ENCODE measurements at places on chromosomes 6 and 20. TPM values are rescaled to one million over a fixed set of nuclear protein-coding genes. Genes with fewer than 3 reads are reported as not detected.

DNA sequence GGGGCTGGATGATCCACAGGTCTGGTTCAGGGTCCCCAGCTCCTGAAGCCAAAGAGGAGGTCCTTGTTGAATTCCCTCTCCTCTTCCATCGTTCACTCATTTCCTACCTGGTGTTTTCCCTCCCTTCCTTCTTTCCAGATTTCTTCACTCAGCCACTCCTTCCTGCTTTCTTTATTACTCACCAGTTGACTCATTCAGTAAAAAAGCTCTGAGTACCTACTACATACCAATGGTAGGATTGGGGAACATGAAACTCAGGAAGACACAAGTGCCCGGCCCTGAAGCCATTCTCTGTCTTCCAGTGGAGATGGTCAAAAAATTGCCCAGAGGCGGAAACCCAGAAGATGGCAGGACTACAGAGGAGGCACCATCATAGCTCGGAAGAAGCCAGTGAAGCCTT, 11.9 kb upstream of the NSFL1C start:
- DNase-seq: no peak

DNA sequence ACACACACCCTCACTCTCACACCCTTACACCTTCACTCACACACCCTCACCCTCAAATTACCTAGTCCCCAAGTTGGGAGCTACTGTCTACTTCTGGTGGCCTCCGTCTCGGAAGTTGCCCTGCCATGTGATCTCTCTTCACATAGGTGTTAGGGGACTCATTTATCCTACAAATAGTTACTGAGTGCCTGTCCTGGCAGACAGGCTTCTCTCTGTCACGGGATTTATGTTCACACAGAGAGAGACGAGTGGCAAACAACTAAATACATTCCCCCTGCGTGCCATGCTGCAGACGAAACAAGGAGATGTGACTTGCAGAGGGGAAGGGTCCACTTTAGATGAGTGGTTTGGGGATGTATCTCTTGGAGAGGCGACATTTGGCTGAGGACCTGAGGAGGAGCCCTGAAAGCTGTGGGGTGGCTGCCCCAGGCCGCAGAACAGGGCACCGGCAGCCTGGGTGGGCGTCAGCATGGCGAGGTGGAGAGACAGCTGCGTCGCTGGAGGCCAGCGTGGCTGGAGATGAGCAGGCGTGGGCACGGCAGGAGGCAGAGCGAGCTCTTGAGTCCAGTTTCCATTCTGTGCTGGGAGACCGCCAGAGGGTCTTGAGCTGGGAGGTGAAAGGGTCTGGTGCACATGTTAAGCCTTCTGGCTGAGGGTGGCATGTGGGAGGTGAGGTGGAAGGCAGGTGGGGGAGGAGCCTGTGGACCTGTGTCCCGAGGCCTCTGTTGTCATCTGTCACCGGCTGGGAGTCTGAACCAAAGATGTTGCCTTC, 17.2 kb downstream of the DYNLT1 start:
- no peak for DNase-seq

GRCh38 chr20:37525810-37526209, 1.9 kb downstream of the BLCAP start:
- no peak for DNase-seq

GRCh38 chr6:152399399-152399798, 237.8 kb downstream of the SYNE1 start:
- no peak for DNase-seq

DNA sequence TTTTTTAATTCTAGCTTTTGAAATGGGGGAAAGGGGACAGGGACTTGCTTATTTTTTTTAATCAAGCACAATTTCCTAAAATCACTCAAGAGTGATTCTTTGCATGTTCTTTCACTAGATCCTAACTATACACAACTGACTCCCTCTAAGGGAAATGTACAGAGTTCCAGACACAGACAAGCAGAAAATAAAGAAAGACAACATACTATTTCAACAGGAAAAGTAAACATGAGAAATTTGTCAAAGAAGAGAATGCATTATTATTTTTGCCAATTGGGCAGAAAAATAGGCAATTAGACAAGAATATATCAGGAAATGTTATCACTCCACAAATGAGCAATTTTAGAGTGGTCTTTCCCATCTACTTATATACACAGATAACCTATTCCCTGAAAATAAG, 128.2 kb downstream of the RNGTT start:
- DNase-seq: no peak

SLC22A1 gene
- 0.76 TPM for polyA plus RNA-seq

CRIP3 gene
- 0.26 TPM for polyA plus RNA-seq

GRCh38 chr6:115972679-115973078, 88.0 kb downstream of the FRK start:
- DNase-seq: no peak

- no peak for DNase-seq
Observed at GRCh38 chr6:37582306-37582705, 82.6 kb upstream of the CCDC167 start.

CHRNA4 gene
- polyA plus RNA-seq: not detected

TPX2 gene
- 32.5 TPM for polyA plus RNA-seq

- no peak for DNase-seq
Observed at GRCh38 chr6:149031859-149032598, 285.2 kb downstream of the UST start.

DNA sequence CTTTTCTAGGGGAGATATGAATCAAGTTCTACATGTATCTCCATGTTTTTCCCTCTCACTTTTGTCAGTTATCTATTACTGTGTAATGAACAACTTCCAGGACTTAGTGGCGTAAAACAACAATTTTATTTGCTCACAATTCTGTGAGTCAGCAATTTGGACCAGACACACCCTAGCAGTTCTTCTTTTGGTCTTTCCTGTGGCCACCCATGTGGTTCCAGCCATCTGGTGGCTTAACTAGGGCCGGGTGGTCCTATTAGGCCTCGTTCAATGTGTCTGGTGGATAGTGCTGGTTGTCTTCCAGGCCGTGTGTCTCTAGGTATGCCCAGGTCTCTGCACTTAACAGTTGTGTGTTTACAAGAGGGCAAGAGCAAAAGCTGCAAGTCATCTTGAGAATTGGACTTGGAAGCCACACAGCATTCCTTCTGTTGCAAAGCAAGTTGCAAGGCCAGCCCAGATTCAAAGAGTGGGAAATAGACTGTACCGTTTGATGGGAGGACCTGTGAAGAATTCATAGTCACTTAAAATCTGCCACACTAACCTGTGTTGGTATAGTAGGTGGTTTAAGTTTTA, 20.8 kb upstream of the SLC35D3 start:
- DNase-seq: no peak

TENT5A gene
- 1.2 TPM for polyA plus RNA-seq

GRCh38 chr6:6328451-6328850, 8.0 kb upstream of the F13A1 start:
- DNase-seq: no peak

- no peak for DNase-seq
Observed at GRCh38 chr6:168636147-168637004, 195.4 kb downstream of the SMOC2 start.

DNA sequence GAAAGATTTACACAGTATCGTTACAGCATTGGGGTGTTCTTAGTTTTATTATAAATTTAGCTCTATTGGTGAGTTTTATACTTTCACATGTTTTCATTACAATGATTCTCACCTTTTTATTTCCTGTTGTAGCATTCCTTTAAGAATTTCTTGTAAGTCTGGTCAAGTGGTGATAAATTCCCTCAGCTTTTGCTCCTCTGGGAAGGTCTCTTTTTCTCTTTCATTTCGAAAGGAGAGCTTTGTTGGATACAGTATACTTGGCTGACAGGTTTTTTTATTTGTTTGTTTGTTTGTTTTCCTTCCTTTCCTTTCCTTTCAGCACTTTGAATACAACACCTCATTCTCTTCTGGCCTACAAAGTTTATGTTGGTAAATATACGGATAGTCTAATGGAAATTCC, 249.7 kb upstream of the RUNX2 start:
- DNase-seq: no peak

- no peak for DNase-seq
Observed at GRCh38 chr6:24403501-24403824, 727 bp downstream of the MRS2 start.

- DNase-seq: no peak
Observed at GRCh38 chr6:165769884-165770283, 106.8 kb upstream of the PDE10A start.

DNA sequence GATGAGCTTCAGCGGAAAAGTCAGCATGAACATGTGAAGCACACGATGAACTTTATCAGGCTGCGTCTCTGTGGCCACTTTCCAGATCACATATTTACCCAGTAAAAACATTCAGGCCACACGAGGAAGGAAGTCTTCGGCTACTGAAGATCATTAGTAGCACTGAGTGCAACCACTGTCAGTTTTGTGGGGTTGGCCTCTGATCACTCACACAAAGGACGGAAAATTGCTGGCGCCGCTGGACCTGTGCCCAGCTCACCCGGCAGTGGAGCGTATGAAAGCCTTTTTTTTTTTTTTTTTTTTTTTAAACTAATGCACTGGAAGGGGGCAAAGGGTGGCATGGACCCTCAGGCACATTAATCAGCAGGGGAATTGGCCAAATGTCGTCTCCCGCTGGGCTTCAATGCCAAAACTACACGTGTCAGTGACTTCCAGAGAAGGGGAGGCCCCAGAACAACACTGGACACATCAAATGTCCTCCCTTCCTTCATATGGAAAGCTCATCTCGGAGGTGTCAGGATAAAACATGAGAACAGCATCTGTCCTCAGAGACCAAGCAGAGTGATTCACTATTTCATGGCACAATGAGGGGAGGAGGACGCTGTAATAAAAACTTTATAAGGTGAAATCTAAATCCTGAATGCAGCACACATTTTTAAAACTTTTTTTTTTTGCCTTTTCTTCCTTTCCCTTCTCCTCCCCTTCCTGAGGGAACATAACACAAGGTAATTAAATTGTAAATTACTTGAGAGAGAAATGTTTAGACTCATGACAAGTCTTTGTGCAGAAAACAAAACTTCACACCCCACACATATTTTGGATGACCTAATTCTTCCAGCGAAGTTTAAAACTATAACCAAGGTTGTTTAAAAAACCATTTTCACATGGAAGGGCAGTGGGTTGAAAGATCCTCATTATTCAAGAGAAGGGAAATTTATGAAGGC, 223.4 kb downstream of the FOXC1 start:
- no peak for DNase-seq

- DNase-seq: no peak
Observed at GRCh38 chr6:5764401-5764955, 242.2 kb downstream of the NRN1 start.

All from keratinocyte (primary cell).